Activated naive CD4-positive, alpha-beta T cell treated with anti-CD3 and anti-CD28 coated beads for 36 hours (primary cell): ENCODE measurements at places on chromosomes 16 and 17. TPM values are rescaled to one million over a fixed set of nuclear protein-coding genes. Genes with fewer than 3 reads are reported as not detected.

Gene DRC7
- total RNA-seq: 0.49 TPM

Gene NPIPA3
- total RNA-seq: 1.5 TPM

Gene ITGA2B
- 1.1 TPM for total RNA-seq

Gene GDE1
- total RNA-seq: 13.3 TPM

Gene ZNF23
- total RNA-seq: 7.1 TPM

Gene TPSAB1
- not detected for total RNA-seq

Gene TEX14
- total RNA-seq: 0.20 TPM

Gene C17orf113
- total RNA-seq: 0.20 TPM

Gene ZP2
- not detected for total RNA-seq

- DNase-seq: no peak
- H3K36me3 ChIP-seq: peaks cover 74% of the 10 kb centered on the region
- no peak overlapping the region for H3K27ac ChIP-seq
- H3K27me3 ChIP-seq: no peaks in the 10 kb centered on the region
- H3K4me1 ChIP-seq: peaks cover 13% of the 10 kb centered on the region
- no peak overlapping the region for H3K4me3 ChIP-seq
Measured at GRCh38 chr17:40407460-40407859, 10.2 kb downstream of the TOP2A start.

- DNase-seq: no peak
- no peak overlapping the region for H3K27ac ChIP-seq
- H3K27me3 ChIP-seq: no peaks in the 10 kb centered on the region
- peaks cover 3% of the 10 kb centered on the region for H3K36me3 ChIP-seq
Measured at GRCh38 chr17:7038025-7038862, 2.4 kb downstream of the SLC16A13 start.

- H3K4me1 ChIP-seq: no peaks in the 10 kb centered on the region
- no peak overlapping the region for H3K4me3 ChIP-seq
- H3K27ac ChIP-seq: no peak overlapping the region
- no peaks in the 10 kb centered on the region for H3K27me3 ChIP-seq
Measured at GRCh38 chr16:47366228-47366627, 94.6 kb downstream of the ITFG1 start.

GRCh38 chr17:9684955-9685621 is 39.8 kb downstream of the USP43 start:
- DNase-seq: no peak
- H3K36me3 ChIP-seq: peaks cover 2% of the 10 kb centered on the region
- no peak overlapping the region for H3K4me3 ChIP-seq

GRCh38 chr16:28607116-28607623 is 2.7 kb downstream of the SULT1A1 start:
- H3K27me3 ChIP-seq: no peaks in the 10 kb centered on the region
- peak overlapping the region; percentile 5 for H3K27ac ChIP-seq
- peaks cover 14% of the 10 kb centered on the region for H3K4me1 ChIP-seq
- no peaks in the 10 kb centered on the region for H3K36me3 ChIP-seq

GRCh38 chr16:64679976-64680690 is 441.7 kb downstream of the CDH11 start:
- H3K4me1 ChIP-seq: no peaks in the 10 kb centered on the region
- H3K36me3 ChIP-seq: no peaks in the 10 kb centered on the region
- H3K27me3 ChIP-seq: no peaks in the 10 kb centered on the region
- no peak for DNase-seq
- H3K4me3 ChIP-seq: no peak overlapping the region

DNA sequence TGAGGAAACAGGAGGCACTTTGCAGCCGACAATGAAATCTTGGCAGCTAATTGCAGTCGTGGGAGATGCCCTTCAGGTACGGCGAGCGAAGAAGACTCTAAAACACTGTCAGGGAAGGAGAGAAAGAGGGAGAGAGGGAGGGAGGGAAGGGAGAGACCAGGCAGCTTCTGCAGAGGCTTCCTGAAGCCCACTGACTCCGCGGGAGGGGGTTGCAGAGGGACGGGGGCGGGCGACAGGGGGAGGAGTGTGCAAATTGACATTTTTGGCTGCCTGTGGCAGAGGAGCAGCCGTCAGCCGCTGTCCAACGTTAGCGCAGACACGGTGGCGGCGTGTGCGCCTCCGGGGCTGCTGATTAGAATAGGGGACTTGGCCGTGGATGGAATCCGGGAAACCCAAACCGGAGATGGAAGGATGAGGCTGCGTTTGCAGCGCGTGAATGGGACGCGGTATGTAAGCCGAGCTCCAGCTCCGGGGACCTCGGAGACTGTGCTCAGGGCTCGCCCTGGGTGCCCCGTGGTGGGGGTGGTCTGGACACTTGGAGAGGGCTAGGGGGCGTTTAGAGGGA is 849.1 kb upstream of the RBFOX1 start:
- H3K4me3 ChIP-seq: no peak overlapping the region
- H3K27me3 ChIP-seq: peaks cover 19% of the 10 kb centered on the region
- H3K27ac ChIP-seq: no peak overlapping the region
- DNase-seq: no peak

- H3K4me3 ChIP-seq: no peak overlapping the region
- H3K36me3 ChIP-seq: no peaks in the 10 kb centered on the region
- no peak overlapping the region for H3K27ac ChIP-seq
- no peaks in the 10 kb centered on the region for H3K4me1 ChIP-seq
- DNase-seq: no peak
Measured at GRCh38 chr17:15134363-15134762, 130.8 kb downstream of the PMP22 start.

DNA sequence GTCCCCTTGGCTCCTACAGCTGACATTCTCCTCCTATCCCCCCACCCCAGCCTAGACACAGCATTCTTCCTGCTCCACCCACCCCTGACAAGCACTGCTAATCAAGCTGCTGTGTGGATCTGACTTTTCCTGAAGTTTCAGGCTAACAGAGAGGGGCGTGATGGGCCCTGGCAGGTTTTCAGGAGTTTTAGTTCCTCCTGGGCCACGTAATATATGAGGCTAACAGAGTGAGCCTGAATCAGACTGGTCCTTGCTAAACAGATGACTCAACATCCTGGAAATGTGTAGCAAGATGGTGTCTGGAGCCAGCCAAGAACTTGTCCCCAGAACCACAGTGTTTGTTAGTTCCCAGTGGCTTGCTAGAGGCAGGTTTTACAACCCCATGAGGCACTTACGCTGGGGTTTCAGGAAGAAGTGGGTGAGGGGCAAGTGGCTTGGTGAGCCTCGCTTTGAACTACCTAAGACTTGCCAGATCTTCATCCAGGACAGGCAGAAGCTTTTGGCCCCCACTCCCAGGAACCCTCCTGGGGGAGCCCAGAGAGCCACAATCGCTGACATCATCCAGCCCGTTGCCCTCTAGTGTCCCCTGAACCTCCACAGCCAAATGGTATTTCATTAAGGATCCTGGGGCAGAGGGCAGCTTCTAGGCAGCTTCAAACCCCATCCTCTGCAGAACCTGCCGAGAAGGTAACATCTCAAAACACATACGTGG is 15.9 kb downstream of the TMEM92 start:
- H3K4me1 ChIP-seq: peaks cover 10% of the 10 kb centered on the region
- no peaks in the 10 kb centered on the region for H3K36me3 ChIP-seq
- peak; percentile 52 for DNase-seq
- no peak overlapping the region for H3K4me3 ChIP-seq
- H3K27ac ChIP-seq: no peak overlapping the region
- peaks cover 11% of the 10 kb centered on the region for H3K27me3 ChIP-seq

DNA sequence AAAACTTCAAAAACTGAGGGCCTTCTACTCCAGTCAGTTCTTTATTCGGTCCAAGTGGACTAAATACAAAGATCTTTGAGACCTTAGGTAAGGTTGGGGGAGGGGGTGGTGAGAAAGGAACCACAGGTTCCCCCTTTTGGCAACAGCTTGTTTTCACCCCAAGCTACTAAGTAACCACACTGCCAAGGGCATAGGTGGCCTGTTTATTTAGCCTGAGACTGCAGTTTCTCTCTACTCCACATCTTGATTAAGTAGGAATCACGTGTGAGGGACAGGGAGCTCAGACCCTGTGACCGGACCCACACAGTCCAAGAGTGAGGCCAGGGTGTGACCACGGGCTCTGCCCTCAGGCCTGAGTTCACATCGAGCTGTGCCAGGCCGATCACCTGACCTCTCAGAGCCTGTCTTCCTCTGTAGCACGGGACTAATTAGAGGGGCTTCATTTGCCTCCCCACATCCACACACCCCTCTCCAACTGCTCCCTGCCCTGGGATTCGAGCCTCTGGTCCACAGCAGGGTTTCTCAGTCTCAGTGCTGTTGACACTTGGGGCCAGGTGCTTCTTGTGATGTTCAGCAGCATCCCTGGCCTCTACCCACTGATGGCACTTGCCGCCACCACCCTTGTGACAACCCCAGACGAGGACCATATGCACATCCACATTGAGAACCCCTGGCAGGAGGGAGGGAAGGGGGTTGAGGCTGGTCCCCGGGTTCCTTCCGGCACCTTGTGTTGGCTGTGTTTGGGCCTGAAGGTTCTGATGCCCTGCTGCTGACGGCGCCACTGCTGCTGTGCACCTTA is 17.8 kb downstream of the ST6GALNAC2 start:
- no peak for DNase-seq
- H3K27me3 ChIP-seq: no peaks in the 10 kb centered on the region
- H3K4me1 ChIP-seq: peaks cover 23% of the 10 kb centered on the region
- no peak overlapping the region for H3K4me3 ChIP-seq
- H3K27ac ChIP-seq: no peak overlapping the region
- H3K36me3 ChIP-seq: peaks cover 26% of the 10 kb centered on the region

GRCh38 chr17:12924614-12925013 is 93.2 kb downstream of the ELAC2 start:
- no peak overlapping the region for H3K27ac ChIP-seq
- no peak for DNase-seq
- no peaks in the 10 kb centered on the region for H3K4me1 ChIP-seq
- peaks cover 5% of the 10 kb centered on the region for H3K27me3 ChIP-seq

GRCh38 chr16:50802000-50802399 is 60.1 kb downstream of the CYLD start:
- no peak for DNase-seq
- no peak overlapping the region for H3K4me3 ChIP-seq
- no peaks in the 10 kb centered on the region for H3K27me3 ChIP-seq
- peaks cover 16% of the 10 kb centered on the region for H3K4me1 ChIP-seq
